ENCODE measurements at places on chromosomes 4 and X.

DNA sequence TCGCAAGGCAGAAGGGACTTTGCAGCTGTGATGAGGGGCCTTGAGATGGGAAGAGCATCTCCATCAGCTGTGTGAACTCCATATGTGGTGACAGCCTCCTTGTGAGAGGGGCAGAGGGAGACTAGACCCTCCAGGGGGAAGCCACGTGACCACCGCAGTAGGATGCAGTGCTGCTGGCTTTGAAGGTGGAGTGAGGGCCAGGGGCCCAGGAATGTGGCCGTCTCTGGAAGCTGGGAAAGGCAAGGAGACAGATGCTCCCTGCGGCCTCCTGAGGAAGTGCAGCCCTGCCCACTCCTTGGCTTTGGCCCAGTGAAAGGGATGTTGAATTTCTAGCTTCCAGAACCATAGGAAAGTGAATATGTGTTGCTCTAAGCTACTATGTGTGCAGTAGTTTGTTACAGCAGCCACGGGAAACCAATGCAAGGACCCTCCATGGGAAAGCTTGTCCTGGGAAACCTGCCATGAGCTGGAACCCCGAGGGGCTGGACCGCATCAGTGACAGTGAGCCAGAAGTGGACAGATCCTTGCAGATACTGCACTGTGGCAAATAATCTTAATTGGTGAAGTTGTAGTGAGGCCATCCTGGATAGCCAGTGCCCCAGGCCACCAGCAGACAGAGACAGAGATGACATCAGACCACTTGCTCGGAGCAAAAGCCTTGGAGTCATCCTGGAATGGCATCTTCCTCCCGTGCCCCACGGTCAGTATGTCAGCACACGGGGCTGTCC lies 35.4 kb upstream of the SORCS2 start:
- DNase-seq, result peak; percentile 28

DNA sequence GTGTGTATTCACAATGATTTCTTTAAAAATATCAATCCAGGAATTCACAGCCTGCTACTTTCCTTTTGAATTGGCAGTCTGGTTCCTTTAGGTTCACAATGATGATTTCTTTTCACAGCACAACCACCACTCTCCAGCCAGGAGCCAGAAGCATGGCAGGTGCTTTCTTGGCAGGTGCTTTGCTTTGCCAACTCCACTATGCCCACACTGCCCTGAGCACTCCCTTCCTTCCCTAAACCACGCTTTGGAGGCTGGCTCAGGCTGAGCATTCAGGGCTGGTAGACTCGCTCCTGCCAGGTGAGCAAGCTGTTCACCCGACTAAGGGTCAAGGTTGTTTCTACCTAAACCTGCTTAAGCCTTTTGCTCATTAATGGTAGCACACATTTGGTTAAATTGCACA lies 184.5 kb downstream of the SH3KBP1 start:
- DNase-seq, result no peak

- no peak for DNase-seq
Measured at GRCh38 chr4:90992213-90992612, 865.0 kb downstream of the CCSER1 start.

- DNase-seq, result no peak
Measured at GRCh38 chr4:11116940-11117339, 311.8 kb downstream of the HS3ST1 start.

DNA sequence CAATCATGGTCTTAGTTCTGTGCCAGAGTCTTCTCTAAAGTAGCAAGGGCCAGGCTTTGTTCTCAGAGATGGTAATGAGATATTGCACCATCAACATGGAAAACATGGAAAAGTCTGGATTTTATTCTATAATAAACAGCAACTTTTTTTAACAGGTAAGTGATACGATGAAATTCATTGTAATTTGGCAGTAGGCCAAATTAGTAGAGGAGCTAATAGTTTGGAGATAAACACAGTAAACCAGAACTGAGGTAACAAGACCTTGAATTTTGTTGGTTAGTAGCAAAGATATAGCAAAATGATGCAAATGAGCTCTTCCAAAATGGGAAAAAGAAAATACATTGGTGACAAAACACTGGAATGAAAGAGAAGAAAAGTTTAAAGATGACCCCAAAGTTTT lies 126.6 kb downstream of the TET2 start:
- no peak for DNase-seq

- peak; percentile 5 for DNase-seq
Measured at GRCh38 chrX:97806238-97806637, 922.5 kb downstream of the RPA4 start.

DNA sequence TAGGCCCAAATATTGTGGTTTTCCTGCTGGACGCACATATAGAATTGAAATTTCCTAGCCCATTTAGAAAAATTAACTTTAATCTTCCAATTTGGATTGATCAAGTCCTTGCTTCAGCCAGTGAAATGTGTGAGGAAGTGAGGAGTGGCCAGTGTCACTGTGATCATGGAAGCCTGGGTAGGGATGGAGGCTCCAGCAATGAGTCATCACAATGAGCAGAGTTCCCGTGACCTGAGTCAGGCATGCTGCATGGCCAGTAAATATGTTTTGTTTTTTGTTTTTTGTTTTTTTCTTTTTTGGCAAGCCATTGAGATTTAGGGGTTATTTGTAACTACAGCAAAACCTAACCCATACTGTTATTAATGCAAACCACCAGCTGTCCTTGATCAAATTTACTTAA lies 52.1 kb downstream of the IDS start:
- peak; percentile 60 for DNase-seq

DNA sequence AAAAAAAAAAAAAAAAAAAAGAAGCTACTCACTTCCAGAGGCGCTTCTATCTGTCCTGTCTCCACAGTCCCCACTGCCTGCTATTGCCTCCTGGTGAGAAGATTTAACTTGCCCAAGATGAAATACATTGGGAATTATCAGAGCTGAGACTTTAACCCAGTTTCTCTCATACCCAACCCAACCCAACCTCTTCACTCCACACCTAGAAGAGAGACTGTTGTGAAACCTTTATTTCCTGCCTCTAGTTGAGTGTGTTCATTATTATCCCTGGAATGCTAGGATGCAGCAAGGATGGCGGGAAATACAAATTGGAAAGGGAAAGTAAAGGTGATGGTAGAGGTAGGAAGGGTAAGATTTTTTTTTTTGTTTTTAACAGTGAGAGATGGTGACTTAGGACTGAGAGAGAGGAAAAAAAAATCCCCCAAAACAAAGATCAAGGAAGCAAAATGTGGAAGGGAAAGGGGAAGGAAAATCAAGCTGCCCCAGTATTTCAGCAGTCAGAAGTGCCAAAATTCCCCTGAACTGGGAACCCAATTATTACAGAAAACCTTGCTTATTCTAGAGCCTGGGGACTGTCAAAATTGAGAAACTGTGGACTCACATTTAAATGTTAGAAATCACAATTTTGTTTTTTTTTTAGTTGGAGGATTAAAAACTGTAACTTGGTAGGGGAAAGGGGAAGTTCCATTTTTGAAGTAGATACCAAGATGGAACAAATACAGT lies 253.0 kb downstream of the PTTG2 start:
- DNase-seq, result no peak

DNA sequence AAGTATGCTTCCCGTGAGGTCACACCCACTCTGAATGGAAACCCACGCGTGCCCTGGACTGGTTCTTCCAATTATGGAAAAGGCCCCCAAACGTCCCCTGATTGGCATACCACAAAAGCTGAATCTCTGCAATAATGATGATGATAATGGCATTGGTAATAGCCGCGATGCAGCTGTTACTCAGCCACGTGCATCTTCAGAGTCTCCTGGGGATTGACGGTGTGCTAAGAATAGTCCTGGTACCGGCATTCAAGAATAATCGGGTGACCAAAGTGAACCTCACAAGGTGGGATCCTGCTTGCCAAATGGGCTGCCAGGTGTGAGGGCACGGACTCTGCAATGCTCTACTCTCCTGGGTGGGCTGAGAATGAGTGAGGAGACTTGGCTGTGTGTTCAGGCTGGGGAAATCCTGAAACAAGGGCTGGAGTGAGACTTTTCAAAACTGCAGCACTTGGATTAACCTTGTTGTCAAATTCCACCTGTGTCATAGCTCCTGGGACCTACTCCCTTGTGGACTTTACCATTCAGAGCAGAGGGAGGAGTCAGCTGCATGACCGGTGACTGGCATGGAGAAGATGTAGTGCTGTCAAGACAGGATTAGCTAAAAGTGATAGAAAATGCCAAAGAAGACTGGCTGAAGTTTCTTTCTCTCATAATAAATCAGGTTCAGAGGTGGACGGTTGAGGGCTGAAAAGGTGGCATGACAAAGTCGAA lies 615.4 kb downstream of the MID1IP1 start:
- DNase-seq, result no peak

- no peak for DNase-seq
Measured at GRCh38 chr4:21013501-21013900, 313.2 kb downstream of the PACRGL start.
